ENCODE measurements at places on chromosomes 7 and 10.

GRCh38 chr7:29892231-29892630 lies 85.9 kb downstream of the WIPF3 start:
- no peak for DNase-seq

GRCh38 chr10:17175551-17175950 lies 25.9 kb downstream of the TRDMT1 start:
- DNase-seq: no peak

GRCh38 chr10:97229322-97230015 lies 43.7 kb upstream of the SLIT1 start:
- DNase-seq: no peak

- DNase-seq: no peak
These were observed 86.2 kb downstream of the CREM start for GRCh38 chr10:35212856-35213255.

- DNase-seq: no peak
These were observed 113.7 kb upstream of the ANKRD1 start for GRCh38 chr10:91034494-91035159.

DNA sequence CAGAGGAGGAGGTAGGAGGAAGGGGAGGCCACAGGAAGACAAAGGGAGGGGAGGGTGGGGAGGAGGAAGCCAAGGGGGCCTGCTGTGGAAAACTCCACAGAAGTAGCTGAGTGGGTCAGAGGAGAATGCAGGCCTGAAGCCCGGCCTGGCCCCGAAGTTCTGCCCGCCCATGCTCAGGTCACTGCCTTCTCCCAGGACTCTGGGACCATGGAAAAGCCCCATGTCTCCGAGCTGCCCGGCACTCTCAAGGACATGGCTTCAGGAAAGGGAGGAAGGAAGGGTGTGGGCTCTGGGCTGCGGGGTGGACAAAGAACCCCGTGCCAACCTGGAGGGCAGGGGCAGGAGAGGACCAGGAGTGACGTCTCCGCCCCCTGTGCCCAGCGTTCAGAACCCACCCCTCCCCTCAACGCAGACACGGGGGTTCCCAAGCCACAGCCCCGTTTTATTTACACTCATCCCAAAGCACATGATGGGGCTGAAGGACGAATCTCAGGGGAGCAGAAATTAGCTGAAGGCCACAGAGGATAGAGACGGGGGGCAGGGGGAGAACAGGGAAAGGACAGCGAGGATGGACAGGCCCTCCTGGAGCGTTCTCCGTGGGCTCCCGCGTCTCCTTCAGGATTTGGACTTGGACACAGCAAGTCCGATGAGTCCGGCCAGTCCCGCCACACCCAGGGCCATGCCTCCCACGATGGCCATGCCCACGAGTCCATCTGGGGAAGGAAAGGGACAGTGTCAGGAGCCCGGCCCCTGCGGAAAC lies 1.8 kb upstream of the CLDN15 start:
- no peak for DNase-seq

All from activated T-helper 9 cell treated with anti-CD3 and anti-CD28 coated beads, Interleukin-2, amount 50 U/mL, for 16 hours (primary cell).